GM20000 (cell line): ENCODE measurements at places on chromosomes 1 and 21.

- no peak for DNase-seq
Measured at GRCh38 chr1:245990315-245991022, 516.6 kb downstream of the SMYD3 start.

- DNase-seq, result no peak
Measured at GRCh38 chr1:98325646-98326440, 335.7 kb upstream of the SNX7 start.

DNA sequence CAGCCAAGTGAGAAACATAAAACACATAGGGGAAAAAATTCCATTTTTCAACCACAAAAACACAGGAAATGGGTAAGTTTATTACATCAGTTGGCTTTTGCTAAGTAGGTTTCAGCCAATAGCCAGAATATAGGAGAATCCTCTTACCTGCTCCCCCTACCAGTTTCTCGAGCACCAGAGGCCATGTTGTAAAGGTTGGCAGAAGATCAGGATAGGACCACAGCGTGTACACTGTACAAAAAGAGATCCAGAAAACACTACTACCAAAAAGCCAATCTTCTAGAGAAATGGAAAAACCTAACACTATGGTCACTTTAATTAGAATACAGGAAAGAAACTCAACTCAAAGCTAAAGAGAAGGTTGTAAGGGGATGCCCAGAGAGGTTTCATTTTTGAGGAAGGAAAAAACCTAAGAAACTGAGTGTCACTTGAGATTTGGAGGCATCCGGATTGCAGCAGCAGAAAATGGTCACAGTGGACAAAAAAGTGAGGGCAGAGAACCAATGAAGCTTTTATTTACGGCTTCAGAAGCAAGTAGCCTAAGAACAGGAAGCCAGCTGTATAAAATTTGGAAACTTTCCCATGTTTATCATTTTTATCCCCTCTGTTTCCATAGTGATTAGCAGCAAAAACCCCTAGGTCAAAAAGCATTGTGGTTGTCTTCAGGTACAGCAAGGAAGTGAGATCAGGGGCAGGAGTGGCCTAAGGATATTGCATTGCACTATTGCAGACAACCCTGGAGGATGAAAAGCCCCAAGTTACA, 2.9 kb downstream of the EIF2D start:
- peak; percentile 64 for DNase-seq

DNA sequence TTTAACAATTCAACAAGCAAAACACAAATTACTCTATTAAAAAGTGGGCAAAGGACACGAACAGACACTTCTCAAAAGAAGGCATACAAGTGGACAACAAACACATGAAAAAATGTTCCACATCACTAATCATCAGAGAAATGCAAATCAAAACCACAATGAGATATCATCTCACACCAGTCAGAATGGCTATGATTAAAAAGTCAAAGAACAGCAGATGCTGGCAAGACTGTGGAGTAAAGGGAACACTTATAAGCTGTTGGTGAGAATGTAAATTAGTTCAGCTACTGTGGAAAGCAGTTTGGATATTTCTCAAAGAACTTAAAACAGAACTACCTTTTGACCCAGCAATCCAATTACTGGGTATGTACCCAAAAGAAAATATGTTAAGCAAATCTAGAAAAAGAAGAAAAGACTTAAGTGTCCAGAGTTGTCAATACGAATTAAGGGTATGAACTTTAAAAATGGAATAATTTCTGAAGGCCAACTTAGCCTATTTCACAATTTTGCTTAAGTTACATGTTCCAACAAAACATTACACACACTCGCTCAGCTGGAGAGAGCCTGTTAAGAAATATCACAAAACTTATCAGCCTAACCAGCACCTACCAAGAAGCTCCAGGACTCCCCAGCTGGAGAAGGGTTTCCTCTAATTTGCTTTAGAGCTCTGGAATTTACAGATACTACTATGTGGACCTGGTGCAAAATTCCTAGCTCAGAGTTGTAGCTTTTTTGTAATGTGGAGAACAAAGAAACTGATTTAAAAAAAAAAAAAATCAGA, 232.1 kb downstream of the DUSP10 start:
- no peak for DNase-seq

GRCh38 chr1:64497088-64497883, 27.4 kb downstream of the CACHD1 start:
- no peak for DNase-seq

DNA sequence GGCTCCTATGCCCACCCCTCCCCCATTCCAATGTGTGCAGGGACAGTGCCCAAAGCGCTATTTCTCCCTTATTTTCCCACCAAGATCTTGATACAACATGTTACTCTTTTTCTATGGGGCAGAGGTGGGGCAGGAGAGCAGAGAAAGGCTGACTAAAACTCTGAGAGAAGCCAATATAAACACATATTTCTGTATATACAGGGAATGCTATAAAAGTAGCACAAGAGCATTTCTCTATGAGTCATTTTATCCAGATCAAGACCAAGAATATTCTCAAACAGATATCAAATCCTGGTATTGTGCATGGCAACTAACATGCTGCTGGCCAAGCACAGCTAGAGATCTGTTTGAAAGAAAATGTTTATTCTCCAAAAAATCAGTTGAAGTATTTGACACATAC, 7.3 kb downstream of the WDR26 start:
- DNase-seq, result no peak

DNA sequence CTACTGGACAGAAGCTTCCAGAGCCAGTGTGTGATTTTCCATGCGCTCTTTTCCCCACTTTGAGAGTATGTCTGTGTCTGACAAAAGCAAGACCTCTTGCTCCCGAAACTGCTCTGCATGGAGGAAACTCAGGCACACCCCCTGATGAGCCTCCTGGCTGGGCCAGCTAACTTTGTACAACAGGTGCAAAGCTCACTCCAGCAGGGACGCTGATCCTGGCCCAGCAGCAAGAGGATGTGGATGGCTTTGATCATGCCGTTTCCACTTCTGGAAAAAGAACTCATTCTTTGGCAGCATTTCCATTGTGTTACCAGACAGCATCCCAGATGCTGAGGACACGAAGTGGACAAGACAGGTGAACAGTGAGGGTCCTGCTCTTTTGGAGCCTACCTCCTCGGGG, 103.1 kb downstream of the TLR5 start:
- no peak for DNase-seq

DNA sequence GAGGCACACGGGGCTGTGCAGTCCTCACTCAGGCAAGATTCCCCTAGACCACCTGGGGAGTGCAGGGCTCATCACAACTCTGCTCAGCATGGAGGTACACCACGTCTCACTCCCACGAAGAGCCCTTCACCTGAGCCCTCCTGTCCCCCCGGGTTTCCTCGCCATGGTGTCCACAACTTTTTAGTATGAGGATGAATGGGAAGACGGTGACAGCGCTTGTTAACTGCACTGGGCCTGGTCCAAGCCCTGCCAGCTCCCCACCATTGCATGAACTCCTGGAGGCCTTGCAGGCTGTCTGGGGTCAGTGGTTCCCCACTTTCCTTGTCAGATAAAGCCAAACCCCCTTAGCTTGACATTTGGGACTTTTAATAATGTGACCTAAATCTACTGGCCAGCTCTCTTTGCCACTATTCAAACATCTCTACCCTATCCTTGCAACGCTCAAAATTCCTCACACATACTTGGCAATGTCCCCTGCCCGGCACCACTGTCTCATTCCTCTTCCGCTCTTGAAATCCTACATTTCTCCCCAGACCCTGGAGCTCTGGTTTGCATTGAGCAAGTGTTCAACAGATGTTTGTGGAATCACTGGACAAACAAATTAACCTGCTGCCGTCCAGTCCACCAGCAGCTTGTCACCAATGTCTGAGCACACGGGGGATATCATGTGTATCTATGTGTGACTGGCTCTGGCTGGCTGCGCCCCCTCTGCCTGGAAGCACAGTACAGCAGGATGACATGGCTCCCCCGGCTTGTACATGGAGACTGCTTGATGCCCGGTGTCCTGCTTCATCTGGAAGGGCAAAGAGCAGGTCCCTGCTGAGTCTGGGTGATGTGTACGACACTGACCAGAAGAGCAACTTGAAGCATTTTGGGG, 11.2 kb downstream of the TMEM9 start:
- no peak for DNase-seq

DNA sequence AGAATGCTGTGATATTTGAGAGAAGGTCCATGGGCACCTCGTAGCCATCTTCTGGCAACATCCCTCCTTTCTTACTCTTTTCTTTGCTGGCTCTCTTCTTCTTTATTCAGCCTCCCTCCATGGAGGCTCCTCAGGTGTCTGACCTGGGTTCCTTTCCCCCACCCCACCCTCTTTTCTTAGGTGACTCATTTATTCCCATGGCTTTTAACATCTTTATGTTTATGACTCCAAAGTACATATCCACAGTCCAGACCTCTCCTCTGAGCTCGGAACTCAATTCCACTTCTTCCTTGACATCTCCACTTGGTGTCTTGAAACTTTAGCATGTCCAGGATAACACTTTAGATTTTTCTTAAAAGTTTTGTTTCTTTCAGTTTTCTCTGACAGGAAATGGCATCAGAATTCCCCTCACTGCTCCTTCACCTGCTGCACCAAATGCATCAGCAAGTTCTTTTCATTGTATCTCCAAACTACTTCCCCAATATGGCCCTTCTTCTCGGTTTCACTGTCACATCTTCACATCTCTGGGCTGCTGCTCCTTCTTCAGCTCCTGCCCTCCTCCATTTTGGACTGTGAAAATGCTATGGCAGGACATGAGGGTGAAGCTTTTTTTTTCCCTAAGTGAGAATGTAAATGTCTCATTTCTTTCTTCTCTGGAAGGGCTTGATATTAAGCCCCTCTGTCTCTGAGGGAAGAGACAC, 95.9 kb downstream of the GIPC2 start:
- peak; percentile 6 for DNase-seq

- DNase-seq, result no peak
Measured at GRCh38 chr1:91725989-91726721, 159.8 kb downstream of the TGFBR3 start.

DNA sequence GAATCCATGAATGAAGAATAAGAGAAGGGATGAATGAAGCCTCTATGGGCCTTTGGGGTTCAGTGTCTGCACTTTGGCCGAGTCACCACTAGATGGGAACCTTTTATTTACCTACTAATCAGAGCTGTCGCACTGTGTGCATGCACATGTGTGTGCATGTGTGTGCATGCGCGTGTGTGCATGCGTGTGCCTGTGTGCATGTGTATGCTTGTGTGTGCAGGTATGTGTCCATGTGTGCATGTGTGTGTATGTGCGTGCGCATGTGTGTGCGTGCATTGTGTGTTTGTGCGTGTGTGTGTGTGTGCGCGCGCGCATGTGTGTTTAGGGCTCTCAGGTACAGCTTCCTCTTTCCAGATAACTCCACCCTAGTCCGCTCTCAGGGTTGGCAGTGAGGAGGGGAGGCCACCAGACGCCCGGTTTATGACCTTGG, 20.4 kb upstream of the UBXN10 start:
- no peak for DNase-seq

- DNase-seq, result no peak
Measured at GRCh38 chr21:46622226-46622625, 13.2 kb upstream of the PRMT2 start.

DNA sequence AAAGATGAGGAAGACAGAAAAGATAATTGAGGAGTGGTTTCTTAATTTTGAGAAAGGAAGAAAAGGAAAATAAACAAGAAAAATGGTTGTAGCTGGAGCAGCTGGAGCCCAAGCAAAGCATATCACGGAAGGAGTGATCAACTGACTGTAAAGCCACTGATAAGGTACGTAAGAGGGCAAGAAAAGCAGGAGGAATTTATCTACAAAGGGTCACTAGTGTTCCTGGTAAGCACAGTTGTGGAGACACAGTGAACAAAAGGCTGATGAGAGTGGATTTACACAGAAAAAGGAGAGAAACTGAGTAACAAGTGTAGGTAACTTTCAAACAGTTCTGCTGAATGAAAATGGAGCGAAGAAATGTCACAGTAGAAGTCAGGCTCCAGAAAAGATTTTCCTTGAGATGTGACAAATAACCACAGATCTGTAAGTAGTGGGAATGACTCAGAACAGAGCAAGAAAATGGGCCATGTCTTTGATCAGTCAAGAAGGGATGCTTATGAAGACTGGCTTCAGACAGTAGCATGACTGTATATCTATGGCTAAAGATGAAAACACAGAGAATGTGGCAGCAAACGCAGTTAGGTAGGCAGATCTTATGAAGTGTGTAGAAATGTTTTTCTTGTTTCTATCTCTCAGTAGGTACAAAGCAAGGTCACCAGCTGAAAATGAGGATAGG, 45.6 kb upstream of the RBM34 start:
- DNase-seq, result no peak

DNA sequence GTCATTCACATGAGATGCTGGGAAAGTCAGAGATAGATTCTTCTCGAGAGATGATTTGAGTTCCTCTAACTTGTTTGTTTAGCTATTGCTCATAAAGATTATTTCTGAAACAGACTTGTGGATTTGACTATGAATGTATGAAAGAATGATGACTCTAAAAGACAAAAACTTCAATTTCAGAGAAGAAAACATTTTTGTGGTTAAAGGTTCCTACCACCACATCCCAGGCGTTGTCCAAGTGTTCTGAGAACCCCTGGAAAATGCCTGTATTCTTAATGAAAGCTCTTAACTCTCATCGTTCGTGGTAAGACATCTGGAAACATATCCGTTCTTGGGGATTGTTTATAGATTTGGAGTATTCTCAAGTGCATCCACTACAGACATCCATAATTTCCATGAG, 228.7 kb downstream of the BARHL2 start:
- DNase-seq, result no peak

- no peak for DNase-seq
Measured at GRCh38 chr1:8016895-8017241, 9.2 kb downstream of the ERRFI1 start.

GRCh38 chr1:151143986-151144385, 2.4 kb downstream of the SEMA6C start:
- DNase-seq, result no peak

- DNase-seq, result no peak
Measured at GRCh38 chr1:90993245-90993644, 28.6 kb downstream of the ZNF644 start.

- no peak for DNase-seq
Measured at GRCh38 chr1:86151427-86151826, 5.1 kb downstream of the COL24A1 start.

DNA sequence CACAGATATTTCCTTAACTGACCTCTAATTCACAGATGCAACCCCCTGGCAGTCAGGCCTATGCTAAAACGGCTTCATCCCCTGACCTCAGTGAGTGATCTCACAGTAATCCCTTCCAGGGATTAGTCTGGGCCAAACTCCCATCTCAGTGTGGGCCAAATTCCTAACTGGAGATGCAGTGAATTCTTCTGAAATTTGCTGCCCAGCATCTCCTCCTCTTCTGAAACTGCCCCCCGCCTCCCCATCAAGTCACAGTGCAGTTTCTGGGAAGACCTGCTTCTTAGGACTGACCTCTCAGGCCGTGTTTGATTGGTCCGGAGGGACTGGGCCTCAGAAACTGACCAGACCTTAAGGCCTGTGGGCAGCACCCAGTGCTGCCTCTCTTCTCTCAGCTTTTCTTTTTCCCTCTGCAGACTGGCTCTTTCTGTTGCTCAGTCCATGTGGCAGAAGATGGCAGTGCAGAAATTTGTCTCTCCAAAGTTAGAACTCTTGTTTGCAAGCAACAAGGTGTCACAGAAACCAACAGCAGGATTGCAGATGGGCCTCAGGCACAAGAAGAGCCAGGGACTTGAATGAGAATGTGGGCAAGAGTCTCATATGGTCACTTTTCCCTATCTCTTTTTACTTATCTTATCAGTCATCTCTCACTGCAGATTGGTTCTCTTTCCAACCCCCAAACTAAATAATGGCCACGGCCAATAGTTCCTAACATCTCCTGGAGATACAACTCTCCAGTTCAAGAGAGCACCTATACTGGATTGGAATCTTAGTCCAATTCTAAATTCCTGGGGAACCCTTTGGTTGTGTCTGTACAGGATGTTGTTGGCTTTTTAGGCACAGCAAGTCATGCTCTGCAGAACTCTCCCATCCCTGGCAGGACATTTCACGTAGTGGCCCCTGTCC, 95.5 kb upstream of the RALGPS2 start:
- no peak for DNase-seq
